ENCODE measurements at places on chromosomes 1 and 21. TPM values are rescaled to one million over a fixed set of nuclear protein-coding genes. Genes with fewer than 3 reads are reported as not detected.

GRCh38 chr1:159924025-159924790, 1.1 kb downstream of the TAGLN2 start:
- no peak for DNase-seq

Gene FABP3
- 160 TPM for polyA plus RNA-seq

GRCh38 chr1:5274527-5274926, 620.1 kb downstream of the AJAP1 start:
- DNase-seq: no peak

Gene CSDE1
- 465 TPM for polyA plus RNA-seq

- no peak for DNase-seq
These were observed 9.3 kb downstream of the MAP3K6 start for GRCh38 chr1:27357281-27358037.

Gene TSACC
- polyA plus RNA-seq: 1.5 TPM

- no peak for DNase-seq
These were observed 23.8 kb downstream of the PMVK start for GRCh38 chr1:154912755-154913154.

- DNase-seq: no peak
These were observed 66.0 kb downstream of the VCAM1 start for GRCh38 chr1:100785470-100786052.

DNA sequence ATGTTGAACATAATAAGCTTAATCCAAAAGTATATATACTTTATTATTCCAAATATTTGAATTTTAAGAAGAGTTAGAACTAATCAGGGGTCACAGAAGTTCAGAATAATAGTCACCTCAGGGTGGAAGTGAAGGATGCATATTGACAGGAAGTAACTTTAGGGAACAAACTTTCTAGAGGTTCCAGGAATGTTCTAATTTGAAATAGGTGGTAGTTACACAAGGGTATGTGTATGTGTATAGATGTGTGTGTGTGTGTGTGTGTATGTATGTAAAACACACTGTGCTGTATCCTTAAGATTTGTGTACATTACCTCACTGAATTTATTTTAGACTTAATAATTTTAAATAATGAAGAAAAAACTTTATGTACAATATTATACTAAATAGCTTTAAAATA, 110.4 kb downstream of the ACBD6 start:
- no peak for DNase-seq

DNA sequence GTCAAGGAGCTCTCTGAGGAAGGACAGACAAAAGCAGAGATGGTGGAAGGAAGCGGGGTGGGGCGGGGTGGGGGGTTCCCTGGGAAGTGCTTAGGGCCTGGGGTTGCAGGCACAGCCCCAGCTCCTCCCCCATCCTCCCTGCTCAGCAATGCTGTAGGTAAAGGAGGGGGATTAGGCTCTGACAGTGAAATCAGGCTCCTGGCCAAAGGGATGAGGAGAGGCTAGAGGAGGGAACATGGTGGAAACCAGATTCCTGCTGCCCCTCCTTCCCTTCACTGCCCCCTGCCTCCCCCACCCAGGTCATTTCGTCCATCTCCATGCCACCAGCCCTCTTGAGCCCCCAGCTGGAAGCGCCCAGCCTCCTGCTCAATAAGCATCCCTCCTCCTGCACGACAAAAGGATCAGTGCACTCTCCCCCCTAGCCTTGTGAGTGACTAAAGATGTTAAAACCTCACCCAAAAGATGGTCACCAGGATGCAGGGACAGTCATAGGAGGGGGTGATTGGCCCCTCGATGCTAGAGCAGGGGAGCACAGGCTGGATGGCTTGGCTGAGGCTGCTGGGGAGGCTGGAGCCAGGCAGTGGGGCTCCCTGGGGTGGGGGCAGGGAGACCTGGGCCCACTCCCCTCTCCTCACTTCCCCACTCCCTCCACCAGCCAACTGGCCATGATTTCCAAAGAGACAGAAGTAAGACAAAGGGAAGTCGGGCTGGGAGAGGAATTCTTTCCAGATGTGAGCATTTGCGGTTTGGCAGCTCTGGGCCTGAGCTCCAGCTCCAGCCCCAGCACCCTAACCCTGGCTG, 2.2 kb upstream of the CRABP2 start:
- no peak for DNase-seq

Gene CASP9
- 19.1 TPM for polyA plus RNA-seq
